ENCODE measurements at places on chromosomes 7 and 10. TPM values are rescaled to one million over a fixed set of nuclear protein-coding genes. Genes with fewer than 3 reads are reported as not detected.

CLDN3 gene
- total RNA-seq: 0.26 TPM

IGF2BP3 gene
- total RNA-seq: 0.46 TPM

SH3PXD2A gene
- total RNA-seq: 9.8 TPM

CLRN3 gene
- not detected for total RNA-seq

HK1 gene
- 74.9 TPM for total RNA-seq

LRIT1 gene
- total RNA-seq: not detected

SFTPA1 gene
- not detected for total RNA-seq

- H3K4me3 ChIP-seq: no peak overlapping the region
- H3K27ac ChIP-seq: no peak overlapping the region
- no peak for DNase-seq
- no peaks in the 10 kb centered on the region for H3K36me3 ChIP-seq
- H3K4me1 ChIP-seq: no peaks in the 10 kb centered on the region
These were observed 110.6 kb downstream of the RAB11FIP2 start for GRCh38 chr10:117936141-117936540.

GRCh38 chr10:11610166-11610825 is 1.2 kb downstream of the USP6NL start:
- peak overlapping the region; percentile 88 for H3K4me3 ChIP-seq
- peaks cover 5% of the 10 kb centered on the region for H3K27me3 ChIP-seq
- no peak overlapping the region for H3K27ac ChIP-seq
- H3K4me1 ChIP-seq: peaks cover 14% of the 10 kb centered on the region
- H3K36me3 ChIP-seq: no peaks in the 10 kb centered on the region
- no peak for DNase-seq

DNA sequence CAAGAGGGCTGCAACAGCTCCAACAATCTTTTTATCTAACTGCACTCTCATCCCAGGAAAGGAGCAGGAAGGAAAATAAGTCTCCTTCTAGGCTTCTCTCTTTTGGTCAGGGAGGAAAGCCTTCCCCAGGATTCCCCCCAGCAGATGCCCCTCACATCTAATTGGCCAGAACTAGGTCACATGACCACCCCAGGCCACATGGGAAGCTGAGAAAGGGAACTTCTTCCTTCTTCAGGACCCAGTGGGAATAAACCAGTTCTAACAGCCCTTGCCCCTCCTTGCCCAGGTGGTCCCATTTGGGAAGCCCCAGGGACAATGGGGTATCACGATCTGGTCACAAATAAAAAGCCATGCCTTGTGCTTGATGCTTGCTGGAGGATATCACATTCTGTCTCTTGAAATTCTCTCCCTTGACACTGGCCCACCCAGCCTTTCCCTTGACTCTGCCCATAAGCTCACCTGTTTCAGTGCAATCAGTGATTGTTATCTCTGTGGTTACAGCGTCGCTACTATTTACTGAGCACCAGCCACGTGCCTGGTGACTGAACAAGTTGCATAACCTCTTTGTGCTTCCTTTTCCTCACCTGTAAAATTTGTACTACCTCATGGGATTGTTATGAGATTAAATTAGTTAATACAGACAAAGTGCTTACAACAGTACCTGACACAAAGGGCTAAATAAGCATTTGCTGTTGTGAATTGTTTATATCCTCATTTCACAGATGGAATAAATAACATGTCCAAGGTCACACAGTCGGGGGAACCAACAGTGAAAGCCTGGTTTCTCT is 9.0 kb upstream of the TACR2 start:
- no peak overlapping the region for H3K4me3 ChIP-seq
- DNase-seq: peak; percentile 42
- peak overlapping the region; percentile 73 for H3K27ac ChIP-seq

DNA sequence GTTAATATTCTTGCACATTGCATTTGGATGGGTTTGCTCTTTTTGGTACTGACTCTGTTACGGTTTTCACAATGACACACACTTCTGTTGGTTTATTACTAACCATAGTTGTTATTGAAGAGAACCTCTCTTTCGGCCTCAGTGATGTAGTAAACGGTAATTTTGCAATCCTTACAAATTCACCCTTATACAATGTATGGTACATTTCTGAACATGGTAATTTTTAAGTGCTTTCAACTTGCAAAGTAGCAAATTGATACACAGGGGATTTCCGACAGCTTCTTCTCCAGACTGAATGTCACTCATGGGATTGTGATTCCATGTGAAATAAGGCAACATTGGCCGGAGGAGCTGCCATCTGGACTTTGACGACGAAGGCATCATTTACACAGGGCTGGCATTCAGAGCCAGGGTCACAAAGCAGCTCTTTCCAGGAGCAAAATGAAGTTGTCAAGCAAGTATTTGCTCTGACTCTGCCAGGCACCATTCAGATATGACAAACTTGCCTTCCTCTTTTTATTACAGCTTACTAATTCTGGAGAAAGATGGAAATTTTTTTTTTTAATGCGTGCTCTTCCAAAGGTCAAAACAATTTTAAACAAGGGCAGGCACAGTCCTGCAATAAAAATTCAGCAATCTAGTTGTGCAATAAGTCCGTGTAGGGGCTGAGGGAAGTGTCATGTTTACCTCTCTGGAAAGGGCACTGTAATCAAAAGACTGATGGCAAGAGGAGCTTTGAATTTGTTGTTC is 711.5 kb upstream of the C7orf33 start:
- H3K27me3 ChIP-seq: no peaks in the 10 kb centered on the region
- no peak for DNase-seq
- no peak overlapping the region for H3K27ac ChIP-seq
- no peaks in the 10 kb centered on the region for H3K36me3 ChIP-seq
- no peaks in the 10 kb centered on the region for H3K4me1 ChIP-seq

DNA sequence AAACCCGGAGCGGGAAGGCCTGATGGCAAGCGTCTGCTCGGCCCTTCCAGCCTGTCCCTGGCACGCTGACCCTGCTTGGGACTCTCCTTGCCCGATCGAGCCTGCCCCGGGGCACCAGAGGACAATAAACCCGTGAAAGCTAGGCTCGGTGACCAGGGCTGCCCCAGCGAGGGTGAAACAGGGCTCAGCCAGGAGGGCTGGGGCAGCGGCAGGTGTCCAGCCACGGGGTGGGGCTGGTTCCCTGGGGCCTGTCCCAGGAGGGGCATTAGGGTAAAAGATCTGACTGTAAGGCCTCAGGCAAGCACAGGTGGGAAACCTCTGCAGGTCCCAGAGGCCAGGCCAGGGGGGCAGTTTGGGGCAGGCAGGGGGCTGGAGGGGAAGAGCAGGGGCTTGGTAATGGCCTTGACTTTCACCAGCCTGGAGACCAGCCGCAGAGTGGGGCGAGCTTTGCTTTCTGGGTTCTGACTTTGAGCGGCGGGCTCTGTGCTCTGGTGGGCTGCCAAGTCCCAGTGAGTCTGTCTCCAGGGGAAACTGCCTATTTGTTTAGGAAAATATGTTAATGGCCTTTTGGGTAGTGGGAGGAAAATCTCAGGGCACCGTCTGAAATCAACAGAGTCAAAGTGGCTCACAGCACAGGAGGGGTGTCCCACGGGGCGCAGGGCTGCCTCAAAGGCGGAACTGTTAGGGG is 68.2 kb upstream of the INPP5A start:
- no peak for DNase-seq
- H3K4me1 ChIP-seq: no peaks in the 10 kb centered on the region
- no peak overlapping the region for H3K27ac ChIP-seq
- H3K27me3 ChIP-seq: peaks cover 44% of the 10 kb centered on the region
